Glomerular endothelial cell (primary cell): ENCODE measurements at places on chromosomes 5 and 9.

GRCh38 chr9:118362123-118362522 lies 657.9 kb downstream of the TLR4 start:
- no peak for DNase-seq

- no peak for DNase-seq
These were observed 56.3 kb downstream of the ERAP1 start for GRCh38 chr5:96751203-96752169.

DNA sequence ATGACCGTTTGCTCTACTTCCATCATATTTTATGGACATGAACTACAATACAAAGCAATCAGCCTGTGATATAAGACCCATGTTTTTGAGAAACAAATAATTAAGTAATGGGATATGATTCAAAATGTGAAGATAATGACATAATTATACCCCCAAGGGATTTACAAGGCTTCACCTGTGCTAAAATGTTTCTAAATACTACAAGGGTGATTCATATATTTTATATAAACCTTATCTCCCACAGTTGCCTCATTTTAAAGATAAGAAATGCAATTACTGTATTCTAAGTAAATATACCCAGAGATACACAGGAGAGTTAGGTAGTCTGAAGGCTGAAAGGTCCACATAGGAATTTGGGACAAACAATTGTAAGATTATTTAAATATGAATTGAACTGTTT lies 662.0 kb upstream of the CHD1 start:
- no peak for DNase-seq

GRCh38 chr5:121138952-121139351 lies 674.9 kb downstream of the PRR16 start:
- DNase-seq, result no peak

DNA sequence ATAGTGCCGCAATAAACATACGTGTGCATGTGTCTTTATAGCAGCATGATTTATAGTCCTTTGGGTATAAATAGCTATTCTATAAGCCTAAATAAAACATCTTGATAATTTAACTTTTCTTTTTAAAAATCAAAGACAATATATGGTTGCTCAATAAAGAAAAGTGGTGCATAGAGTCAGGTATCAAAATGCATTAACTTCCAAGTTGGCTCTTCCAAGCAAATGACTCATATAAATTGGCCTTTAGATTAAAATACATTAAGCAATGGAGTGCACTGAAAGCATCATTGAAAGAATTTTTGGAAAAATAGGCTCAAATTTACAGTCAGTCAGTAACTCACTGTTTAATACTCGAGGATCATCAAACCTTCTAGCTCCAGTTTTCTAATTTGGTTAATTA lies 106.6 kb downstream of the PLCXD3 start:
- DNase-seq, result no peak

DNA sequence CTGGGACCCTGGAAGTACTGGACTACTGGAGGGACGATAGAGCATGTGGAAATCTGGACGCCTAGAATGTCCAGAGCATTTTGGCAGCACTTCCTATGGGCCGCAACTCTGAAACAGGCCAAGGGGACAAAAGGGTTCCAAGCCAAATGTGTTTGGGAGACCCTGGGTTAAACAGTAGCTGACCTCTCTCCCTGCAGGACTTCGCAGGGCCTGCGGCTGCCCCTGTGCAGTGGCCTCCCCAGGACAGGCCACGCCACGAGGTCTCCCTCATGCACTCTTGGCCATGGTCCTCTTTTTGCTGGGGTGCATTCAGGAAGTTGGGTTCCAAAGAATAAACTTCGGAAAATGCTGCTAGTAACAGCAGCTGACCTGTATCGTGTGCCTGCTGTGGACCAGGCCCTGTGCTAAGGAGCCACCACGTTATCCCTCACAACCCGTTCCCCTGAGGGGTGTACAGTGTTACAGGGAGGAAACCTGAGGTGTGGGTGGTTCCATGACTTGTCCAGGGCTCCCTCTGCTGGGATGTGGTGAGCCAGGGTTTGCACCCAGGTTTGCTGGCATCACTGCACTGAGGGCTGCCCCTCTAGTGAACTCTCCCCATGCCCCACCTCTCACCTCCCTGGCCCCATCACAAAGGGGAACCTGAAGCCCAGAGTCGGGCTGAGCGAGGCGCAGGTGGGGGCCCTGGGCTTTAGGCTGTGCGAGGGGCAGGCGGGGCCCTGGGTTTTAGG lies 79.4 kb downstream of the AMBP start:
- no peak for DNase-seq

DNA sequence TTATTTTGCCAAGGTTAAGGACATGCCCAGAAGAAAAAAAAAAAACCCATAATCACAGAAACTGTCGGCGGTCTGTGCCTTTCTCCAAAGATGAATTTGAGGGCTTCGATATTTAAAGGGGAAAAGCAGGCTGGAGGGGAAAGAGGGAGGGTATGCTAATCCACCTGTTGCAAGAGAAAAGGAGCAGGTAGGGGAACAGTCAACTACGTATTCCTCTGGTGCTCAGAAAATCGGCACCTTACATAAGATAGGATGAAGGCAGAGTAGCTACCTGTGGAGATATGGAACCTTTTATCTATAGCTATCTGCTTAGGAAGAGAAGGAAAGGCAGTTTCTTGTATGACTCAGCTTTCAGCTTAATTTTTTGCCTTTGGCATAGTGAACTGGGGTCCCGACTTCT lies 77.7 kb downstream of the PTCD2 start:
- DNase-seq, result no peak

GRCh38 chr5:127320032-127320965 lies 29.7 kb downstream of the MEGF10 start:
- DNase-seq, result no peak

GRCh38 chr5:3340471-3340870 lies 255.2 kb upstream of the IRX1 start:
- DNase-seq, result no peak

- no peak for DNase-seq
These were observed 382.7 kb downstream of the CHSY3 start for GRCh38 chr5:130286971-130287370.

GRCh38 chr9:133576031-133576874 lies 32.9 kb downstream of the FAM163B start:
- DNase-seq, result no peak

DNA sequence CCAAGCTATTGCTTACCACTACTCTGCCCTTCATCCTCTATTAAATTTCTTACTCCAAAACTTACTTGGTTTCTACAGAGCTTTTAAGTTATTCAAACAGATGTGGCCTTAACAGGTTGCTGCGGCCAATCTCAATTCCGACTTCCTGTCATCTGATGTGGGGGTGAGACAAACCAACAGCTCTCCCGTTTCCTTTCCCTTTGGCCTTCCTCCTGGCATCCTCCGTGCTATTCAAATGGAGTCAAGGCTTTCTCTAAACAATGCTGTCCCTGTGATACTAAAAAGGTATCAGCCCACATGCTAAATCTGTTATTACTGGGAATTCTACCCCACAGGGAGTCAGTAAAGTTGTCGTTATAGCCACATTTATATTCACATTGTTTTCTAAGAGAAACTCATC lies 11.8 kb downstream of the RBM18 start:
- peak; percentile 33 for DNase-seq

GRCh38 chr5:83900306-83900705 lies 179.7 kb upstream of the HAPLN1 start:
- DNase-seq, result no peak

GRCh38 chr9:79955300-79955699 lies 383.5 kb downstream of the TLE4 start:
- DNase-seq, result no peak

GRCh38 chr5:150021491-150022157 lies 21.1 kb downstream of the HMGXB3 start:
- DNase-seq, result no peak

- DNase-seq, result no peak
These were observed 67.8 kb downstream of the MAN2A1 start for GRCh38 chr5:109757490-109757889.

DNA sequence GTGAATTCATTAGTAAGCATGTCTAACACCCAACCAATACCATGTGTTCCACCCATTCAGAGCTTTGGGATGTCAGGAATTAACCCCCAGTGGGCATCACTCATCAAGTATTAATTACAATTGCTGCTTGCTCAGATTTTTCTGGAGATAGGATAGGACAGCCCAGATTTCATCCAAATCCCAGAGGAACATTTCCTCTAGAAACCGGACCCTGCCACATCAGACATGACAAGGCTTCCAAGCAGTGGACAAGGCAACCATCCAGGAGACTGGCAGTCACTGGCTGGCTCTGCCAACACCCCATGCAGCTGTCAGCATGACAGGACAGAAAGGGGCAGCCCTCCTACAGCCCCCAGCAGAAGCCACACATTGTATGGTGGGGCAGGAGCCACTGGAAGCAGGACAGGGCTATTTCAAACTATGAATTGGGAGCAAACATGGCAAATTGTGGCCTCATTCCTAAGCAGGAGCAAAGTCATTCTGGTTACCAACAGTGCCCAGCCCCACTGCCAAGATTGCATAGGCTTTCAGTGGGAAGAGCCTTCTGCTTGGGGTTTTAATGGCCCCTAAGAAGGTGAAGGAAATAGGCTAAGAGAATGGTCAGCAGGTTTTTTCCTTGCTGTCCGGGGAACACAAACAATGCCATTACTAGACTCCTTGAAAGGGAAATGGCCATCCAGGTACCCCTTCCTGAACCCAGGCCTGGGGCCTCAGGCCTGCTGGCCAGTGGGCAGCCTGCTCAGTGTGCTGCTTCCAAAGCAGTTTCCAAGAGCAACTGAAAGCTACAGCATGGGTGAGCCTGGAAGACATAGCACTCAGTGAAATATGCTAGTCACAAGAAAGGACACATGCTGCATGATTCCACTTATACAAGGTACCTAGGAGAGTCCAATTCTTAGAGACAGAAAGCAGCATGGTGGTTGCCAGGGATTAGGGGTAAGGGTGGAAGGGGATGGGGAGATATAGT lies 294.7 kb upstream of the SLC30A5 start:
- no peak for DNase-seq
